ENCODE measurements at places on chromosomes 4 and X. TPM values are rescaled to one million over a fixed set of nuclear protein-coding genes. Genes with fewer than 3 reads are reported as not detected.

- no peak for DNase-seq
These were observed 151.6 kb downstream of the ARSF start for GRCh38 chrX:3192835-3193234.

DNA sequence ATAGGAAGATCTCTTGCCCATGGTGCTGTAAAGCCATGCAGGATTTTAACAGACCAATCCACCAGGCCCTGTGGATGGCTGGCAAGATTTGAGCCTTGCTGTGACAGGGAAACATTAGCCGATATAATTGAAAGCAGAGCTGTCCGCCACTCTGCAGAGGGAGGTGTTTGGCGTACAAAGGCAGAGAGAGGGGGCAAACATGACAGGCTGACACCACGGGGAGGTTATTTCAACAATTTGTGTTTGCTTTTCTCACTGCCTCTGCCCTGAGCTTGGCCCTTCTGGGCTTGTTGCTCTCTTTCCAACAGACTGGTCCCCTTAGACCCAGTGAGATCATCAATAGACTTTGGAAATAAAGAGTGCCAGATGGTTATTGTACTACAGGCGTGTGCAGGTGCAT lies 59.4 kb downstream of the CLNK start:
- no peak for DNase-seq

DNA sequence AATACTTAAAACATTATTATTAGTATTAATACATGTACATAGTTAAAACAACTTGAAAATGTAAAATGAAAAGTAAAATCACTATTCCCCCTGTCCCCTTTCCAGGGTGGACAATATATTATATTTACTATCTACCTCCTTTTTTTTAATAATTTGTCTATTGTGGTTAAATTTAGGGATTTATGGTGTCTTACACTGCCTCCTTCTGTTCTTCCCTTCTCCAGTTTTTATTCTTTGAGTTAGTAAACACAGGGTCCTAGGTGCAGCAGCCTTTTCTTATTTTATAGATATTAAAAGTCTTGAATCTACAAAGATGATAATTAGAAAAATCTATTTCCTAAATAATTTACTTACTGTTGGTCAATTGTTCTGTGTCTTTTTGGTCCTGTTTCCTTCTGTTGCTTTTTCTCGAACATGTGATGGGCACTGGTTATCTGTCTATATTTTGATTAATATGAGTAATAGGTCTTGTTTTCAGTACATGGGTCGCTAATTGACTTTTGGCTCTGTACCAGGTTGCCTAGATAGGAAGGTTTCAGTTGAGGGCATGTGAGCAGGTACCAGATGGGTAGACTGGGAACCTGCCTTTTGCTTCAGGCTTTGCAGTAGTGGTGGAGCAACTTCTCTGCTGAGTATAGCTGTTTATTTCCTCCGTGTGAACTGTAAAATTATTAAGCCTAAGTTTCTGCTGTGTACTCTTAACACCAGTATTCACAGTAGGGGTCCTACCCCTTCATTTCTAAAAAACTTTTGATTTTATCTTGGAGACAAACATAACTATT lies 1.1 kb downstream of the NUDT9 start:
- DNase-seq = no peak

Gene PWWP3B
- total RNA-seq = not detected

- DNase-seq = no peak
These were observed 33.4 kb downstream of the SLC2A9 start for GRCh38 chr4:9987749-9988362.

- no peak for DNase-seq
These were observed 63.7 kb downstream of the OPHN1 start for GRCh38 chrX:68369559-68369958.

- no peak for DNase-seq
These were observed 54.5 kb downstream of the TAF1 start for GRCh38 chrX:71420686-71421085.

GRCh38 chr4:39324897-39325613 lies 41.1 kb downstream of the RFC1 start:
- DNase-seq = no peak

Gene CCKAR
- not detected for total RNA-seq

DNA sequence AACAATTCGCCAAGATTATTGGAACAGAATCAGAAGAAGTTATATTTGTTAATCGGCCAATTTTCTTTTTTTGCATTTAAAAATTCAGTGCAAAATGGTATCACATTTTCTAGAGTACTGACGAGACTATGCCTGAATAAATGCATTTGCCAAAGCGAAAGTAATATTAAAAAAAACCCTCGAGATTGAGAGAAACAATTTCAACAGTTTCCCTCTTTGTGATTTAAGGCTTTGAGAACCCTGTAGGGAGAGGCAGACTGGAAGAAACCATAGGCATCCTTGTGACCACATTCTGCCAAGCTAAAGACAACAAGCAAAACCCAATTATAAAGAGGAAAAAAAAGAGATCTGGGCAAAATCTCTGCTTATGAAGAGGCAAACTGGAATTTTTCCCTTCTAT lies 218.1 kb upstream of the GK2 start:
- no peak for DNase-seq

- DNase-seq = peak; percentile 26
These were observed 561 bp downstream of the IRAK1 start for GRCh38 chrX:154019061-154019621.

GRCh38 chr4:113659127-113659526 lies 102.4 kb downstream of the CAMK2D start:
- DNase-seq = no peak

DNA sequence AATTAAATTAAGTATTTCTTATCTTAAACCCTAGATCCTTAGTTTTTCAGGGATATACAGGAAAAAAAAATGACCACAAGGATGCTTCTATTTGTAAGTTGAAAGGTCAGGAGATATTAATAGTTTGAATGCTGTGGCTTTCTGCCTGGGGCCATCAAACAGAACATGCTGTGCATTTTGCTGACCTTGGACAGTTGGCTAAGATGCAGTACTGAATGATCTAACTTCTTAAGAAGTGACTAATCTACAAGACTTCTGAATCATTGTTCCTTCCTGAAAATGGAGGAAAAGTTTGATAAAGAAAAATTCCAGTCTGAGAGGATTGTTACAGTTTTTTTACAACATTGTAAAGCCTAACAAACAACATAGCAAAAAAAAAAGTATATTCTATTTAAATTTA lies 237.8 kb upstream of the JADE1 start:
- DNase-seq = no peak

DNA sequence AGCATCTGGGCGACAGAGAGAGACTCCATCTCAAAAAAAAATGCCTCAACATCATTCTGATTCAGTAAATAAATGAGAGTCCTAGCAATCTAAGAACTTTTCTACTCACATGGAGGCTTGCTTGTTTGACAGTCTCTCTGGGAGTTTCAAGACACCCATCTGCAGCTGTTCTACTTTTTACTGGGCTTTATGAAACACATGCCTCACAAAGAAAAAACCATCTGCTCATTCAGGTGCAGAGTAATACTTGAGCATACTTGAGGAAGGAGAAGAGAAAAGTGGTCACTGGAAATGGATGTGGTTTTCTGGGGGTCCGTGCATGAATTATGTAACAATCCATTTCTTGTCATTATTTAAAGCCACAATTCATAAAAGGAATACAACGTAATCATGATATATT lies 87.1 kb upstream of the DDX53 start:
- no peak for DNase-seq

GRCh38 chr4:128349921-128350320 lies 62.3 kb upstream of the PGRMC2 start:
- DNase-seq = no peak

- DNase-seq = no peak
These were observed 114.4 kb downstream of the STK32B start for GRCh38 chr4:5165420-5166369.

DNA sequence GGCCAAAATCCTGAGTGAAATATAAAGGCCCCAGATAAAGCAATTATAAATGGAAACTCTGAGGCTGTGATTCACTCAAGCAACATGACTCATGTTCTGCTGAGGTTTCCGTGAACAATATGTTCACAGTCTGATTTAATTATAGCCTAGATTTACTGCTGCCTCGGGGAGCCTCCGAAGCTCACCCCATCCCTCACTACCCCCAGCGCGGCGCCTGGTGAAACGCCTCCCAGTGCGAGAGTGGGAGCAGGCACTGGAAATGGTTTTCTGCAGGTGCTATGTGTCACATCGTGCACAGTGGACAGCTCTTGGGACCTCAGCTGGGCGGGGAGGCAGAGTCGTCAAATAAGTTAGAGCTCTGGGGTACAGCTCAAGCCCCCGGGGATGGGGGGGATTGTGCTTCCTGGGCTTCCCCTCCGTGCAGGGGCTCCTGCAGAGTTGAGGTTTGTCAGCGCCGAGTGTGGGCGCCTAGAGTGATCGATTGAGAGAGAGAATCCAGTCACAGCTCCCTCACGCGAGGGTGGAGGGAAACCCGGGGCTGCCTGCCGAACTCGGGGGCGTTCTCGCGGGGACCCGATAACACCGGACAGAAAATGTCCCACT lies 110.6 kb downstream of the PHKA2 start:
- DNase-seq = no peak

GRCh38 chr4:10102474-10103332 lies 13.9 kb downstream of the WDR1 start:
- DNase-seq = no peak
